ENCODE measurements at places on chromosomes 6 and 20. TPM values are rescaled to one million over a fixed set of nuclear protein-coding genes. Genes with fewer than 3 reads are reported as not detected.

Gene SMOC2
- 14.4 TPM for total RNA-seq

Gene C20orf202
- total RNA-seq, result not detected

Gene C6orf15
- not detected for total RNA-seq

Gene STMND1
- total RNA-seq, result not detected

Gene TINAG
- total RNA-seq, result not detected

Gene BTN1A1
- not detected for total RNA-seq

Gene TSBP1
- not detected for total RNA-seq

Gene ENPP4
- 22.2 TPM for total RNA-seq

Gene DEFB124
- total RNA-seq, result not detected

All from breast epithelium (tissue), 4 donors.